A375 (cell line): ENCODE measurements at places on chromosomes 4 and X. TPM values are rescaled to one million over a fixed set of nuclear protein-coding genes. Genes with fewer than 3 reads are reported as not detected.

HMGN5 gene
- 0.32 and 1.4 TPM in 2 replicates for total RNA-seq

EDA gene
- 0.08 TPM in 1 of 2 replicates, not detected in the other for total RNA-seq

ANOS1 gene
- total RNA-seq, result 0.08 and 0.16 TPM in 2 replicates

ARX gene
- not detected in 2 replicates for total RNA-seq

SMIM10L2A gene
- 0.08 and 0.23 TPM in 2 replicates for total RNA-seq

GPRASP3 gene
- 0.19 and 0.23 TPM in 2 replicates for total RNA-seq

MAGEA9B gene
- total RNA-seq, result not detected in 2 replicates

SMIM43 gene
- total RNA-seq, result not detected in 2 replicates

ZNF141 gene
- total RNA-seq, result 7.4 and 9.1 TPM in 2 replicates

MAGEE2 gene
- not detected in 2 replicates for total RNA-seq

TSPAN7 gene
- total RNA-seq, result not detected in 2 replicates

SHROOM4 gene
- total RNA-seq, result 6.7 and 7.6 TPM in 2 replicates

ESX1 gene
- total RNA-seq, result not detected in 2 replicates

TRIML2 gene
- 2.1 and 4.0 TPM in 2 replicates for total RNA-seq

LGI2 gene
- total RNA-seq, result not detected in 2 replicates

TREX2 gene
- 0.69 and 1.2 TPM in 2 replicates for total RNA-seq

NEUROG2 gene
- 0.26 TPM in 1 of 2 replicates, not detected in the other for total RNA-seq

DCHS2 gene
- total RNA-seq, result 0.19 and 0.75 TPM in 2 replicates

C4orf51 gene
- not detected in 2 replicates for total RNA-seq

CYSLTR1 gene
- total RNA-seq, result 0.16 TPM in 1 of 2 replicates, not detected in the other

LNX1 gene
- 3.2 and 3.4 TPM in 2 replicates for total RNA-seq

HHIP gene
- total RNA-seq, result 2.0 and 2.3 TPM in 2 replicates

TEX13B gene
- total RNA-seq, result not detected in 2 replicates

ODAPH gene
- total RNA-seq, result not detected in 2 replicates

SOX3 gene
- not detected in 2 replicates for total RNA-seq

PAGE1 gene
- 3.6 and 7.5 TPM in 2 replicates for total RNA-seq

ING2 gene
- total RNA-seq, result 26.4 and 28.9 TPM in 2 replicates

HPSE gene
- total RNA-seq, result 2.4 and 2.7 TPM in 2 replicates

NONO gene
- total RNA-seq, result 630 and 657 TPM in 2 replicates

ABCG2 gene
- total RNA-seq, result 2.5 and 2.7 TPM in 2 replicates

ZFP92 gene
- total RNA-seq, result not detected in 2 replicates

HSFX1 gene
- total RNA-seq, result 0.11 and 0.29 TPM in 2 replicates

COX18 gene
- total RNA-seq, result 13.9 and 17.5 TPM in 2 replicates

CCDC110 gene
- total RNA-seq, result 0.34 TPM in 1 of 2 replicates, not detected in the other

MAGEB1 gene
- not detected in 2 replicates for total RNA-seq

DUX4 gene
- total RNA-seq, result not detected in 2 replicates

MMRN1 gene
- total RNA-seq, result not detected in 2 replicates

RPL10 gene
- 3,309 and 3,903 TPM in 2 replicates for total RNA-seq

MSL3 gene
- 18.3 and 25.0 TPM in 2 replicates for total RNA-seq

HPGD gene
- total RNA-seq, result not detected in 2 replicates

FHIP1A gene
- total RNA-seq, result 3.4 and 7.0 TPM in 2 replicates
